D341Med (cell line): ENCODE measurements at places on chromosomes 7 and 10.
A peak's percentile ranks its signal among the peaks of the same experiment; 100 is the strongest.

GRCh38 chr7:96287132-96287531 lies 34.8 kb downstream of the SLC25A13 start:
- DNase-seq = no peak

GRCh38 chr7:132428247-132428919 lies 147.9 kb downstream of the PLXNA4 start:
- DNase-seq = no peak

- DNase-seq = peak; percentile 3
Observed at GRCh38 chr7:155280446-155281397, 17.0 kb upstream of the INSIG1 start.

- no peak for DNase-seq
Observed at GRCh38 chr10:70615784-70616522, 13.4 kb upstream of the PRF1 start.

DNA sequence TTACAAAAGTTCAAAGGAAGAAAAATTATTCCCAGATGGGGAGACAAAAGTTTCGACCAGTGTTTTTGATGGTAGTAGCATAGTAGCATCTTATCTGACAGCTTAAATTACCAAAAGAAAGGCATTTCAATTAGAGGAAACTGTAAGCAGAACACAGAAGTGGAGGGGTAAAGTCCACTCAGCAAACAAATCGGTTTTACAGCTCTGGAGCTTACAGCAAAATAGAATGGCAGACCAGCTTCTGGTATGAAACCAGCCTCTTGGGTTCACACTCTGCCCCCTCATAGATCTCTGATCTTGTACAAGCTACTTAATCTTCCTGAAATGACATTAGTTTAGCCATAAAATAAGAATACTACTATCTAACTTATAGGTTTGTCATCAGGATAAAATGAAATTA lies 118.6 kb downstream of the RNF32 start:
- DNase-seq = no peak

DNA sequence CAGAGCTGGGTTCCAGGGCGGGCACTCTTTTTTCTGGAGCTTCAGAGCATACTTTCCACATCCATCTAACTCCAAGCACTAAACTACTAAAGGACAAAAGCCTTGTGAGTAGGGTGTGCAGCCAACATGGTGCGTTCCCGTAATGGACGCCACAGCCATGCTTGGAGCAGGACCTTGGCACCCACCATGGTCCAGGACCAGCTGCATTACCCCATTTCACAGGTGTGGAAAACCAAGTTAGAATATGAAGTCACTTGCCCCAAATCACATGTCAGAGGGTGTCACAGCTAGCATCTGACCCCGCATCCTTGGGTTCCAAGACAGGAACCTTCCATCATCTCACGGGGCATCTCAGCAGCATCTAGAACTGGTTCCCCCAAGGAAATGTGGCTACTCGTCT lies 112.4 kb downstream of the SMURF1 start:
- no peak for DNase-seq

GRCh38 chr10:84424731-84425167 lies 96.4 kb downstream of the CCSER2 start:
- no peak for DNase-seq

GRCh38 chr10:5862360-5862961 lies 27.2 kb downstream of the ANKRD16 start:
- no peak for DNase-seq

- no peak for DNase-seq
Observed at GRCh38 chr10:76047521-76047920, 616.1 kb downstream of the LRMDA start.

DNA sequence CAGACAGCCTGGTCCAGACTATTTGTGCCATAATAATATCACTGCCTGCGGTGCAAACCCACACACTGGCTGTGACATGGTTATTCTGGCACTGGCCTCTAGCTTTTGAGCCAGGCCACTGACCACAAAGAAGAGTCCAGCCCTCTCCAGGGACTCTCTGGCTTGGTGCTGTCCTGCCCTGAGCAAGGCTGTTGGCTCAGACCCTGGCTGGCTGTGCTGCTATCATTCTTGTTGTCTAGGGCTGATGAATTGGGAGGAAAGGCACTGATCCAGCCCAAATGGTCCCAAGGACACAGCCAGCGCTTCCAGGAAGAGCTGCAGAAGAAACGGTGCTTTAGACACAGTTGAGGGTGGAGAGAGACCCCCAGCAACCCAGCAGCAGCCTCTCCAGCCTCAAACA lies 80.8 kb downstream of the TMEM130 start:
- DNase-seq = no peak

GRCh38 chr10:131315344-131315743 lies 3.8 kb upstream of the TCERG1L start:
- DNase-seq = no peak
